Epithelial cell of prostate (primary cell): ENCODE measurements at places on chromosomes 6 and 20.

GRCh38 chr20:14235355-14235754, 102.1 kb downstream of the FLRT3 start:
- peak; percentile 31 for DNase-seq

DNA sequence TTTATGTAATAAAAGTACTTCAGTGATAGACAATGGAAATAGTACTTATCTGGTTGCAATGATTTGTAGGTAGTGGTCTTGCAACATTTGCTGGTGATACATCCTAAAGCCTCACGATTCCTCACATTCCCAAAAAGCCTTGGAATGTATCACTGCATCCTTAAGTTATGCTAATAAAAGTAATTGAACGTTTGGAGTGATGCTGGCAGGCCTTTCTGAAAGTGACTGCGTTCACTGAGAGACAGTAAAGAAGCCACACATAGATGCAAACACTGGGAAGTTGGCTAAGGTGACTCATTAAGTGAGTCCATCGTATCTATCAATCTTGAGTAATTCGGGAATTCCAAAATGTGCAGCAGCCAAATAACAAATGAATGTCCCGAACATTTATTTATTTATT, 444.1 kb upstream of the SOX4 start:
- no peak for DNase-seq

DNA sequence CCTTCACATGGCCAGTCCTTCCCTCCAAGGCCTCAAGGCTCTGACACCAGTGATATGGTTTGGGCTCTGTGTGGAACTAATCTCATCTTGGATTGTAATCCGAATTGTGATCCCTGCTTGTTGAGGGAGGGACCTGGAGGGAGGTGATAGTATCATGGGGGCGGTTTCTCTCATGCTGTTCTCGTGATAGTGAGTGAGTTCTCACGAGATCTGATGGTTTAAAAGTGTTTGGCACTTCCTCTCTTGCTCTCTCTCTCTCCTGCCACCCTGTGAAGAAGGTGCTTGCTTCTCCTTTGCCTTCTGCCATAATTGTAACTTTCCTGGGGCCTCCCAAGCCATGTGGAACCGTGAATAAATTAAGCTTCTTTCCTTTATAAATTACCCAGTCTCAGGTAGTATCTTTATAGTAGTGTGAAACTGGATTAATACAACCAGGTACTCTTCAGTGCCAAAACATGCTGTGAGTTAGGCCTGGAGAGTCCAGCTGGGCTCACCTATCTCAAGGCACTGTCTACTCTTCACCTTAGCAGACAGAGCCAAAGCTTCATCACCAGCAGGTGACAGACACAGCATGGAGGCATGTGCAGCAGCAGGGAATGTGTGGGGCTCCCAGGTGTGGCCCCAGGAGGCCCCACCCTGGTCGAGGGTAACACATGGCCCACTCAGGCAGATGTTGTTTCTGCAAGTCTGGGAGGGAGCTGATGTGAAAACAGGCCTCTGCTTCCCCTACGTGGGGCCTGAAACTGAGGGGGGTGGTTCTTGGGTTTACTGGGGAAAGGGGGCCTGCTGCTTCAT, 97.5 kb upstream of the CDYL start:
- no peak for DNase-seq

- DNase-seq, result no peak
Observed at GRCh38 chr6:7311917-7312615, 933 bp downstream of the SSR1 start.

GRCh38 chr20:3706774-3707507, 5.5 kb downstream of the SIGLEC1 start:
- DNase-seq, result no peak

- no peak for DNase-seq
Observed at GRCh38 chr6:31412506-31412905, 9.1 kb downstream of the MICA start.

GRCh38 chr6:70282919-70283461, 19.9 kb downstream of the COL9A1 start:
- DNase-seq, result no peak

DNA sequence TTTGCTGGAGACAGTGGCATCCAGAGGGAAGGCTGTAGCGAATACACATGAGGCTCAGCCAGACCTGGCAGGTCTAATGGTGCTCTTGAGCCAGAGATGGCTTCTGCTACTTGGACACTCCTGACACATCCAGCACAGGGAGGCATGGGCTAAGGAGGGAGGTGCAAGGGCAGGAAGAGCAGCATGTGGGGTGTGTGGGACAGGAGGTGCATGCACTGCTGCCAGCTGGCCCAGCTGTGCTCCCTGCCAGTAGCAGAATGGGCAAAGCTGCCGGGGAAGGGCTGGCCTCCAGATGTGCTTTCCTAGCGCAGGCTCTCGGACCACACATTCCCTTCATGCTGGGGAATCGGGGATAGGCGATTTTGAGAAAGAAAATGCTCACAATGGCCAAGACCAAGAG, 309.2 kb downstream of the CDC5L start:
- no peak for DNase-seq
